ENCODE measurements at places on chromosomes 6 and 20.

DNA sequence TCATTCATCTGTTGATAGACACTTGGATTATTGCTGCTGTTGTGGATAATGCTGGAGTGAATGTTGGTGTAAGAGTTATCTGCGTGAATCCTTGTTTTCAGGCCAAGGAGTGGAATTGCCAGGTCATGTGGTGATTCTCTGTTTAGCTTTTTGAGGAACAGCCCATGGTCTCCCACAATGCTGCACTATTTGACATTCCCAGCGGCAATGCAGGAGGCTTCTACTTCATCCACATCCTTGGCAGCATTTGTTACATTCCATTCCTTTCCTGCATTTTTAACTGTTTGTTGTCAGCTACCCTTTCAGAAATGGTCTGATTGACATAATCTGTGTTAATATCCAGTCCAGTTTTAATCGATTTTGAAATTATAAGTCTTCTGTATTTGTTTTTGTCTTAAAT lies 51.7 kb upstream of the CLDN20 start:
- no peak for DNase-seq

DNA sequence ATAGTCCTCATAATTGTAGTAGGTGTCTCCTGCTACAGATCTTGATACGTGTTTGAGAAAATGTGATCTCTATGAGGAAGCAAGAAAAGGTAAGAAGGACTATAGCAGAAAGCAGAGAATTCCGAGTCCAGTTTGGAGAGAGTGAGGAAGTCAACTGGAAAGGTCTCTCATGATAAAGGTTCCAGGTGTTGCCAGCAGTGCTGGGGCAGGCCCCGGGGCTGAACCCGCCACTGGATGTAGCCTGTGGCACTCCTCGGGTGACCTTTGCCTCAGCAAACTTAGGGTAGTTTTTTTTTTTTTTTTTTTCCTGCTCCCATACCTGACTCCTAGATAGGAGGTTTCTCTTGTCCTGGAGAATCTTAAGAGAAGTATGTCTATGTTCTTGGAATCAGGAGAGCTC lies 62.8 kb downstream of the FAM120B start:
- DNase-seq = no peak

DNA sequence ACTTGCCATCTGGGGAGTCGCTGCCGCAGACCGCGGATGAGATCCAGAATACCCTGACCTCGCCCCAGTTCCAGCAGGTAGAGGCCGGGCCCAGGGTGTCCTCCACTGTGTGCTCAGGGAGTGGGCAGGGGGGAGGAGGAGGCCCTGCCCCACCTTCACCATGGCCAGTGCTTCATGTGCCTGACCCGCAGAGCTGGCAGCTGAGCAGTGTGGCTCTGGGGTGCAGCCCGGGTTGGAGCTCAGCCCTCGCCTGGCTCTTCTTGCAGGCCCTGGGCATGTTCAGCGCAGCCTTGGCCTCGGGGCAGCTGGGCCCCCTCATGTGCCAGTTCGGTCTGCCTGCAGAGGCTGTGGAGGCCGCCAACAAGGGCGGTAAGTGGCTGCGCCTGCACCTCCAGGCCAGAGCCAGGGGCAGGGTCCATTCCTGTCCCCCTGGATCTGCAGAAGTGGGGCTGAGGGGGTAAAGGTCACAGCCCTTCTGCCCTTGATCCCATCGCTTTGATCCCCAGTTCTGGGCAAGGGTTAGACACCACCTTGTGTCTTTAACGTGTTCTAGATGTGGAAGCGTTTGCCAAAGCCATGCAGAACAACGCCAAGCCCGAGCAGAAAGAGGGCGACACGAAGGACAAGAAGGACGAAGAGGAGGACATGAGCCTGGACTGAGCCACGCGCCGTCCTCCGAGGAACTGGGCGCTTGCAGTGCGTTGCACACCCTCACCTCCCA lies 5.5 kb downstream of the ADRM1 start:
- DNase-seq = no peak

DNA sequence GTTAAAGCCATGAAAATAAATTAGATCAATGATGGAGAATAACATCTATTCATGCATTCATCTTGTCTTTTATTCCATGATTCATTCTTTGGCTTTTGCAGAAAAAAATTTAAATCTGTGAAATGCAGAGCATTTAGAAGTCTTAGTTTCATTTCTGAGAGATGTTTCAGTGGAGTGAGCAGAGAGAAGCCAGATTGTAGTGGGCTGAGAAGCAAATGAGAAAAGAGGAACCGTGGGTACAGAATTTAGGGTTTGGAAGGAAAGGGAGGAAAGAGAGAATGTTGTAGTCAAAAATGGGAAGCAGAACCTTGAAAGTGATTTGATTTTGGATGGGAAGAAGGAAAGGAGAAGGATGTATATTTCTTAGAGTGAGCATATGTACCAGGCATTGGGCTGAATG lies 260.3 kb upstream of the MAN1A1 start:
- no peak for DNase-seq

GRCh38 chr20:63254606-63255384 lies 532 bp upstream of the NKAIN4 start:
- DNase-seq = no peak

DNA sequence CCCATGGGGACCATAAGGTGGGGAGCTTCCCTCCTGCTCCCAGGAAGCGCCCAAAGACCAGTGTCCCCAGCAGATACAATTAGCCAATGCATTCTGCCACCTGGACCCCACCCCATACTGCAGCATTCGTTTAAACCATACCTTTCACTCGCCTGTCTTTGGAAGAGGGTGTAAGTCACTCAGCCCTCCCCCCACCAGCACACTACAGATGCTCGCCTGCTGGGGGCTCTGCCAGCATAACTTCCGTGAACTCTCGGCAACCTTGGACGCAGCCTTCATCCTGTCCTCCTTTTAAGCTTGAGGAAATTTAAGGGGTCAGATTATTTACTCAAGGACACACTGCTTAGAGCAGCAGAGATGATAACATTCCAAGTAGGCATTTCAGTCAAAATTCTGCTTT lies 94.4 kb upstream of the NAA20 start:
- no peak for DNase-seq

DNA sequence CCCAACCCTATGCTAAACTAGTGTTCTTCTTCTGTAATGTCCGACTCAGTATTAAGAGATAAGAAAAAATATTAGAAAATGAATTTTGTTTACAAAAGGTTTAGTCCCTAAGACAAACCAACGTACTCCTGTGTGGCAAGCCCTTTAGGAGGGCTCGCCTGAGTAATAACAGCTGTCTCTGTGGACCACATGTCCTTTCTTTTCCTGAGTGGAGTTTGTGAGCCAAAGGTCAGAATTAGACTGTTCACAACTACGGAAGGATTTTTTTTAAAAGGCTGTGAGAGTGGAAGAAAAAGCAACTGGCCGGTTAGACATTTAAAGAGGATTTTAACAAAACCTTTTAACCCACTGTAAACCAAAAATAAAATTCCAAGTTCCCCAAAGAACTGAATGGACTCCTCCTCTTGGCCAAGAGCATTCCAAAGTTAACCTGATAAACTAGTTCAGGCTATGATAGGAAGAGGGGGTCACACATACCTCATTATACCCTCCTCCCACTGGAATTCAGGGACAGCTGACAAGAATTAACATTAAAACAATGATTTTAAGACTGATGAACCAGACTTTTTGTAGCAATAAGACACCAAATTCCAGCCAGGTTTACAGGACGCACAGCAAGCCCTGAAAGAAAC lies 43.5 kb downstream of the FAM184A start:
- no peak for DNase-seq

DNA sequence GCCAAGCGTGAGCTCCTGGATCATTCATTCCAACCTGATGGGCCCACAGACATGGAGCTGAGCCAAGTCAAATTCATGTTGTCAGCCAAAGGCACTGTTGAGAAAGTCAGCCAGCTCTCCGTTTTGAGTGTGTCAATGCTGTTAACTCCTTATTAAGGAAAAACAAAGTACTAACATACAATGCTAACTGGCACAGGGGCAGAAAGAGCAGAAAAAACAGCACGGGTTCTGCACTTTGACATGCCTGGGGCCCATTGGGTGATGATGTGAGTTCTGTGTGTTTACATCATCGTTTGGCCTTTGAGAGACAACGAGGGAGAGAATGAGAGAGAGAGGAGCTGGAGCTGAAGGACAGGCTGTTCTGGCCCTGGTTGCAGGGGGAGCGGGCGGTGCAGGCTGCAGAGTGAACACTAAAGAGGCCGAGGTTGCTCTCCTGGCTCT lies 85.9 kb downstream of the SMOC2 start:
- DNase-seq = no peak
